ENCODE measurements at places on chromosomes 7 and 10. TPM values are rescaled to one million over a fixed set of nuclear protein-coding genes. Genes with fewer than 3 reads are reported as not detected.

The PAX2 gene
- 236 TPM for polyA plus RNA-seq

The SERPINE1 gene
- polyA plus RNA-seq: 1.2 TPM

The PKD2L1 gene
- polyA plus RNA-seq: 0.11 TPM

The PLCE1 gene
- polyA plus RNA-seq: 43.1 TPM

The RTKN2 gene
- polyA plus RNA-seq: 12.1 TPM

The GTF2I gene
- 281 TPM for polyA plus RNA-seq

The SH2B2 gene
- polyA plus RNA-seq: 4.0 TPM

The KLF6 gene
- polyA plus RNA-seq: 46.5 TPM

Data from renal pelvis (tissue), 12 donors.